Mucosa of descending colon (tissue), 3 donors: ENCODE measurements at places on chromosomes 5 and 9. TPM values are rescaled to one million over a fixed set of nuclear protein-coding genes. Genes with fewer than 3 reads are reported as not detected.
A peak's percentile ranks its signal among the peaks of the same experiment; 100 is the strongest.

WDR38 gene
- not detected for total RNA-seq

DNA sequence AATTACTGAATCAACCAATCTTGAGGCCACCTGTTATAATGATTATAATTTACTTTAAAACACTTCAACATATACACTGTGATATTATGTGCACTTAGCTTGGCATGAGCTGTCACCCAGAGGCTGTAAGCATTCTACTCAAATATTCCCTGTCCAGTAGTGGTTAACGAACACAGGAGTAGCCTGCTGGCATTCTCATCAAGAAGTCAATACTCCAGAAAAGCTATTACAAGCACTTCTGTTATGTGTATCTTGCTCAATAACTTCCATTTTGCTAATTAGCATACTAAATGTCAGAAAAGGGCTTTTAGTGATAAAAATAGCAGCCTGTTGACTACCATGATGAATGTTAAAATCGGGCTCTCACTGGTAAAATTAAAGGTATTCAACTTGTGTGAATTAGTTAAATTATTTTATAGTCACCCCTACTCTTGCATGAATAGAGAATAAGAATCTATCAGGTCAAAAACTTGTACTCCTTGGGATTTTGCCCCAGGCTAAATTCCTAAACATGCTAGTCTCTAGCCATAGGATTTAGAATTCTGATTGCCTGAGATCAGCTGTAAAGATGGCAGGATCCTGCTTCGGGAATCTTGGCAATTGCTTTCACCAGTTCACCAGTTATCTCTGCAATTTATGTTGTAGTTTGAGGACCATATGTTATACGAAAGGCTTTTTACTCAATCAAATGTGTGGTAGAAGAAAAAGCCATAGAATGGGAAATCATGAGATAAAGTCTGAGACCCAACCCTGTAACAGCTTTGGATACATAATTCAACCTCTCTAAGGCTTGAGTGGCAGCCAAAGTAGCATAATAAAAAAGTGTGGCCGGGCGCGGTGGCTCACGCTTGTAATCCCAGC is 43.4 kb upstream of the PAM start:
- no peak for DNase-seq

DAB2IP gene
- 157 TPM for total RNA-seq

DNA sequence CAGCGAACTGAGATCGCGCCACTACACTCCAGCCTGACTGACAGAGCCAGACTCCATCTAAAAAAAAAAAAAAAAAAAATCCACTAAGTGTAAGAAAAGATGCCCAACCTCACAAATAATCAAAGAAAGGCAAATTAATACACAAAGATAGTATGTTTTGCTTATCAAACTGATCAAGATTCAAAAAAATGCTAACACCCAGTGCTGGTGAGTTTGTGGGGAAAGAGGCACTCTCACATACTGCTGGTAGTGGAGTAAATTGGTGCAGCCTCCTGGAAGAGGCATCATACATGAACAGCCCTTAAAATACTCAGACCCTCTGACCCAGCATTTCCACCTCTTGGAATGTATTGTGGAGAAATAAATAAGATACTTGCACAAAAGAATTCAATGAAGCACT is 70.2 kb upstream of the LMX1B start:
- no peak for DNase-seq

GRCh38 chr5:50435168-50435567 is 5.9 kb downstream of the EMB start:
- no peak for DNase-seq

TXN gene
- 441 TPM for total RNA-seq

DNA sequence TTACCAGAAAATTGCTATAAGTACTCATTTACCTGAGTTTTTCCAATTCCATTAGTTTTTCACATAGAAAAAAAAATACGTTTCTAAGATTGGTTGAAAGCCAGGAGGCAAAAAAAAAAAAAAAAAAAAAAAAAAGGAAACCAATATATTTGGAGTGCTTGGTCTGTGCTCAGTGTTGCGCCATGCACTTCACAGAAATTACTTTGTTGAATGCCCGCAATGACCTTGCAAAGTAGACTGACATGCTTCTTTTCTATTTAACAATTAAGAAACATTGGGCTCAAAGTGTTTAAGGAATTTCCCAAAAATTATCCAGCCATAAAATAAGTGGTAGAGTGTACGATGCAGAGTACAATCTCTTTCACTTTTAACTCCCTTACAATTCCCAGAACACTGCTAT is 65.2 kb upstream of the PAPPA start:
- no peak for DNase-seq

DNA sequence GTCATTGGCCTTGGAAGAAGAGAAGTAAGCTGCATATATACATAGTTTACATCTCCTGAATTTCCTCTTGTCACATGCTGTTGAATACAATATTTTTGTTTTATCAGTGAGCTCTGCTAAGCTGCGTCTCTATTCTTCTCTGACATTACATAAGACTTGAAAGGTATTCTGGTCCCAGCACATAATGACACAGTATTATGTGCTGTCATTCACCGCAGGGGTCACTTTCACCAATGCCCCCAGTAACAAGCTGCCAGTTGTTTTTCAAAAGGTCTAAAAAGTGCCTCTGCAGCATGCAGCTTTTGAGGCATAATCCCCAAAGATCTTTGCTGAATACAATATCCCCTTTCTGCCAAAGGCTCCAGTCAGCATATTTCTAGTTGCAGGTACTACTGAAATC is 349.0 kb upstream of the FAM174A start:
- no peak for DNase-seq

GRCh38 chr9:37010180-37010579 is 23.9 kb downstream of the PAX5 start:
- DNase-seq = no peak

KCNV2 gene
- total RNA-seq = not detected

GRCh38 chr9:87029905-87030304 is 82.6 kb upstream of the GAS1 start:
- DNase-seq = no peak

FCN2 gene
- not detected for total RNA-seq

DNA sequence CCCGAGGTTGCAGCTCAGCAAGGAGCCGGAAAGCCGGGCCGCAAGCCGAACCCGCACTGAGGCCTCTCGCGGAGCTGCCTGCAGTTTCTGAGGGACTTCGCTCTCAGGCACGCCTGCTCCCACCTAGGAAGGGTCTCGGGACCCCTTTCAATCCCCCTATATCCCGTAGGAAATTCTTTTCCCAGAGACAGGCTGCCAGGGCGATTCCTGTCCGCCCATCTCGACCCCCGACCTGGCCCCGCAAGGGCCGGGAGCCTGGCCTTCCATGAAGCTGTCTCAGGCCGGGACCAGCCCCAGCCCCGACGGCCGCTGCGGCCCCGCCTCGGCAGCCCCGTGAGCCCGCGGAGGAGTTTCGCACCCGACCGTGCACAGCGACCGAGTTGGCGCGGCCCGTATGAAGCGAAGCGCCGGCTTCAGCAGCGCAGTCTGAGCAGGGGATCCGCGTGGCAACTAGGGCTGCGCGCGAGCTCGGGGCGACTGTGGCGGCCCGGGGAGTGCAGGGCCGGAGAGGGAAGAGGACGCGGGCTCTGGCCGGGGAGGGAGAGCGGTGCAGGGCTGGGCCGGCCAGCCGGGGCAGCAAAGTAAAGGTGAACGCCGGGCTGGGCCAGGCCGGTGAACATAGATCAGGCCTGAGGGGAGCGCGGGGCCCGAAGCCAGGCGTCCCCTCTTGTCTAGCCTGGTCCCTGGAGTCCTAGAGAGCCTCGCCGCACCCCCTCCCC is 977 bp upstream of the PRDM12 start:
- DNase-seq = no peak

PCDHA4 gene
- 0.24 TPM for total RNA-seq

- DNase-seq = no peak
Measured at GRCh38 chr9:77221431-77221830, 44.1 kb downstream of the VPS13A start.

SGCD gene
- total RNA-seq = 1.2 TPM

DNA sequence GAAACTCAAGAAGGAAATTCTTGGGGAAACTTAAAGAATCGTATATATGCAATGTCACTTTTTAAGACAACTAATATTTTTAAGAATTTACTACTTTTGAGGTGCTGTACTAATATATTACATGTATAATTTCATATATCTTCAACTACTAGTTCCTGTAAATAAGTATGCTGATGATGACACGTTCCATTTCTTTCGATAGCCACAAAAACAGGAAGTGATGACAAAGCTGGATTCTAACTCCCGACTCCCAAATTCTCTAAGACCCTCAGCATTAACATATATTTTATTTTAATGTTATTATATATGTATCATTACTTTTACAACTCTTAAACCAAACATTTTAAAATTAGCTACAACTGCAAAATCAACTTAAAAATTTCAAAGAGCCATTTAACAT is 74.8 kb downstream of the STK32A start:
- no peak for DNase-seq

STK32A gene
- total RNA-seq = 0.43 TPM

DNA sequence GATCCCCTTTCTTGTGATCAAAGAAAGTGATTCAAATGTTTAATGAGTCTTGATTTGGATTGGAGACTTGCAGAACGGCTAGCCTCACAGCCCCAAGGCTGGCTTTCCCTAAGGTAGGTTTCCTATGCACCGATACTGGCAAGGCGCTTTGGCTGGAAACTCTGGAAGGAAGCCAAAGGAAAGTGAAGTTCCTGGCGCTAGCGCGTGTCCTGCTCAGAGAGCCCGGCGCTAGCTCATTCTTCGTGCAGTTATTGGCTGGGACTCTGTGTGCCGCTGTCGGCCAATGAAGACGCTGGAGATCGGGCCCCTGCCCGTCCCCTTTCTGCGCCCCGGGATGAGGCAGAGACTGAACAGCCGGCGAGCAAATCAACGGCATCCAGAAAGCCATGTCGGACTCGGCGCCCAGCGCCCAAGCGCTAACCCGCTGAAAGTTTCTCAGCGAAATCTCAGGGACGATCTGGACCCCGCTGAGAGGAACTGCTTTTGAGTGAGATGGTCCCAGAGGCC is at the start of gene PCDHGC3:
Gene PCDHGC3, plus strand, starts transcription at position 342 of the 507 bp plus-strand sequence. Its CDS starts 151 bp downstream, at position 493.
- DNase-seq = peak; percentile 90

FGF1 gene
- total RNA-seq = 0.35 TPM

- DNase-seq = no peak
Measured at GRCh38 chr5:135986891-135987401, 32.2 kb upstream of the LECT2 start.

DNA sequence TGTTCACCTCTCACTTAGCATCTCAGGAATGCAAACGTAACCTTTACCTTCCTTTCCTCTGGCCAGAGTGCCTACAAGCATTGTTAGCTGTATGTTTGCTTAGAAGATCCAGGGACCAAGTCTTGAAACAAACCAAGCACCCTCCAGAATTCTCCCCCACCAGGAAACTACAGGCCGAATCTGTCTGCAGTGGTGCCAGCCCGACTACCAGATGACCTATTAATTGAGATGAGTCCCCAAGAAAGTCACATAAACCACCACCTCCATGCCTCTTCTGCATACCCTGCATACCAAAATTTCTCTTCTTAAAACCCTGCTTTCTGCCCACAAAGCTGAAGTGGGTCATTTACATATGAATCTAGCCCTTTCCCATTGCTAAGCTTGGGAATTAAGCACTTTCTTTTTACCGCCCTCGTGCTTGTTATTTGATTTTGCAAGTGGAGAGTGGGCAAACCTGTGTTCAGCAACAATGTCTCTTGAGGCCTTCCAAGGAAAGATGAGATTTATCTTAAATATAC is 1239.1 kb downstream of the CDH12 start:
- no peak for DNase-seq

UBE2R2 gene
- 32.1 TPM for total RNA-seq

GRCh38 chr9:38318759-38319495 is 73.6 kb upstream of the ALDH1B1 start:
- DNase-seq = no peak

- no peak for DNase-seq
Measured at GRCh38 chr5:96885518-96886338, 9.4 kb downstream of the ERAP2 start.

DNA sequence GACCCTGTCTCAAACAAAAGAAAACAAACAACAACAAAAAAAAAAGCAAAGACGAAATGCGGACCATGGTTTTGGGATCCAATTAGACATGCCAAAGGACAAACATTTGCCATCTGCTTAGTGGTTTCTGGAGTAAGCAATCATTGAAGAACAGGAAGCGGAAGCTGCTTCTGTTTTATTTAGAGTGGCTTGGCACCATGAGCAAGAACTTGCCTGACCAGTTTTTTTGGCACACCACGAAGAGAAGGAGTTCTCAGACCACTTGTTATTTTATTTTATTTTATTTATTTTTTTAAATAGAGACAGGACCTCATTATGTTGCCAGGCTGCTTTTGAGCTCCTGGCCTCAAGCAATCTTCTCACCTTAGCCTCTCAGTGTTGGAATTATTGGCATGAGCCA is 17.0 kb downstream of the BTF3 start:
- no peak for DNase-seq

GRCh38 chr9:119026120-119026519 is 343.1 kb downstream of the BRINP1 start:
- no peak for DNase-seq

DNA sequence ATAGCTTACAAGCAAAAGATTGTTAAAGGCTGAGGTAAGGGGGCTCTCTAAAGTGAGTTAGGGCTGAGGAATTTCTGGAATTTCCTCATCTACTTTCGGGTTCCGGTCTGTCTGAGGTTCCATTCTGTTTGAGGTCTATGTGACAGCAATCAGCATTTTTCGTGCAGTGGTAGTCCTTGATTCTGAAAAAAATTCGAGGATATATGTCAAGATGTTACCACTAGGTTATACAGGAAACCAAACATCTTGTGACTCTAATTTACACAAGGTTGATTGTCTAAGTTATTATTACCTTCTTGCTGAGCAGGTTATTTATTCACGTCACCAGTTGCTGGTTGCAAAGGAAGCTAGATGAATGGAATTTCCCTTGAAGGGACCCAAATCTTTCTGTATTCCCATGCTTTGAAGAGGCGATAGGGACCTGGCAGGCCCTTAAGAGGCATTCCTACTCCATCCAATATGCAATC is 35.2 kb downstream of the RLN2 start:
- no peak for DNase-seq

GRCh38 chr9:38662763-38663593 is 42.6 kb upstream of the ANKRD18A start:
- no peak for DNase-seq

- no peak for DNase-seq
Measured at GRCh38 chr5:73188764-73189531, 16.0 kb downstream of the TMEM174 start.

PCDHGA3 gene
- total RNA-seq = 2.2 TPM

PCA3 gene
- 0.38 TPM for total RNA-seq

SLC34A3 gene
- not detected for total RNA-seq

ADAMTS6 gene
- total RNA-seq = 1.4 TPM

GRCh38 chr5:178674334-178674733 is 47.5 kb upstream of the CLK4 start:
- DNase-seq = no peak
